Stimulated activated CD4-positive, alpha-beta T cell treated with anti-CD3 and anti-CD28 coated beads, Interleukin-2, amount 100 ng/mL, for 48 hours (primary cell): ENCODE measurements at places on chromosomes 11 and 22.

DNA sequence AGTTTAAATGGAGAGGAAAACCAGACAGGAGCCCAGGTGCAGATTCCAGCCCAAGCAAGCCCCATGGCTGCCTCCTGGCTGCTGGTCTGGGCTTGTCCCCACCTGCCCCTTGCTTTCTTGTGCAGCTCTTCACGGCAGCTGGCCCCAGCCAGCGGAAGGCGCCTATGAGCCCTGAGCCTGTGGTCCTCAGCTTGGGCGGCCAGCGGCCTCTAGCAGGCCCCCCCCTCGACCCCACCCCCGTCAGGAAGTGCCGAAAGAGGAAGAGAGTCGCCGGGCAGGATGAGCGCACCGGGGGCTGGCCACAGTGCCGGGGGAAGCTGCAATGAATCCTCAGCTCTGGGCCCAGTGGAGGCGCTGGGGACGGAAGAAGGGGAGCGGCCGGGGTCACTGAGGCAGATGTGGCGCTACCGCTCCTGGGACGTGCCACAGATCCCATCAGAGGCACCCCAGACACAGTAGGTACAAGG lies 2.1 kb upstream of the DGKZ start:
- DNase-seq, result no peak

DNA sequence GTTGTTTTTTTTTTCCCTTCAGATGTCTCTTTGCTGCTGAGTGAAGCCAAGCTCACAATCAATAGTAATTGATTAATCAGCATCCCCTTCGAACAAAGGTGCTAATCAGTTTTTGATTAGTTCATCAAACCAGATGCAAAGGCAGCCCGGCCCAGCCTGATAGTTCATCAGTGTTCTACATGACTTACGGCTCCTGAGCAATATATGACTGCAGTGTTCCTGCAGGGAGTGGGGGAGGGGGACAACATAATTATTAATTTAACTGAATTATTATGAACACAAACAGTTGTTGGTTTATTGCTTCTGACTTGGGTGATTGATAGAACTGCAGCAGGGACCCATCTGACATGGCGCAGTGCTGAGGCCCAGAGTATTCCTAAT lies 315.3 kb downstream of the CADM1 start:
- no peak for DNase-seq

GRCh38 chr22:29382580-29383302 lies 5.6 kb downstream of the AP1B1 start:
- no peak for DNase-seq

GRCh38 chr11:44408711-44409470 lies 99.0 kb upstream of the ALX4 start:
- DNase-seq, result no peak

GRCh38 chr22:21611210-21611977 lies 18.4 kb downstream of the YDJC start:
- no peak for DNase-seq

GRCh38 chr11:10041748-10042446 lies 252.1 kb downstream of the SBF2 start:
- DNase-seq, result no peak

GRCh38 chr11:105489446-105489845 lies 120.4 kb upstream of the GRIA4 start:
- no peak for DNase-seq

- no peak for DNase-seq
These were observed 25.4 kb downstream of the NEU3 start for GRCh38 chr11:75014129-75014528.
